M059J (cell line): ENCODE measurements at places on chromosomes 12 and 14. TPM values are rescaled to one million over a fixed set of nuclear protein-coding genes. Genes with fewer than 3 reads are reported as not detected.
A peak's percentile ranks its signal among the peaks of the same experiment; 100 is the strongest.

GRCh38 chr12:115396567-115396966, 712.6 kb upstream of the TBX3 start:
- DNase-seq: no peak

DNA sequence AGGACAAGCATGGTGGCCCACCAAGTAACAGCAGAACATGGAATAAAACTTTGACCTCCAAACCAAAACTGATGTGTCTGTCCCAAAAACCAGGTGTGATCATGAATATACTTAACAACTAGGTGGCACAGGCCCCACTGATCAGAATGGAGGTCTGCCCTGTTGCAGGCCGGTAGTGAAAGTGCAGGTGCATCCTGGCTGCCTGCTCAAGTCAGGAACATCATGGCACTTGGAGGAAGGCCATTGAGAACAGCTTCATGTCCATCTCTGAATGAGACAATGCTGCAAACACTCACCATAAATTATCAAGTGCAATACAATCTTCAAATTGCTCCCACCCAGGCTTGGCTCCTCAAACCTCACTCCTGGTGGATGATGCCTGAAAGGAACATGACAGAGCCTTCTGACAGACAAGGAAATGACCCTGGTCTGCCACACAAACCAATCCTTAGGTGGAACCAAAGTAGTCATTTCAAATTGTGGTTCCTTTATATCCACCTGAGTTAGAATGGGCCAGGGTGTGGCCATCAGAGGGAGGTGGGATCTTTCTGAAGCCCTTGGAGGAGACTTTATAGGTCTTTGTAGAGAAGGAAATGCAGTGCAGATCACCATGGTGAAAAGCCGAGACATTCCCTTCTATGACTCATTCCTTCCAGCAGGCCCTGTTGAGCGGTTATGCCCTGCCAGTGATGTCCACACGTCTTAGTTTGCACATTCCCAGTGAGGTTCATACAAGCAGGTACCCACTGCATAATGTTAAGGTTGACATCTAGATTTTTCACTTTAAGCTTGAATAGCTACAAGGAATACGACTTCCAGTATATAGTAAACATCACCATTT, 36.0 kb downstream of the EGLN3 start:
- peak; percentile 95 for DNase-seq

GRCh38 chr14:64879635-64880220, at the start of gene SPTB:
Gene SPTB, minus strand, starts transcription at chr14:64879907. Its CDS starts 56,813 bp downstream, at chr14:64823094.
- DNase-seq: peak; percentile 10

DNA sequence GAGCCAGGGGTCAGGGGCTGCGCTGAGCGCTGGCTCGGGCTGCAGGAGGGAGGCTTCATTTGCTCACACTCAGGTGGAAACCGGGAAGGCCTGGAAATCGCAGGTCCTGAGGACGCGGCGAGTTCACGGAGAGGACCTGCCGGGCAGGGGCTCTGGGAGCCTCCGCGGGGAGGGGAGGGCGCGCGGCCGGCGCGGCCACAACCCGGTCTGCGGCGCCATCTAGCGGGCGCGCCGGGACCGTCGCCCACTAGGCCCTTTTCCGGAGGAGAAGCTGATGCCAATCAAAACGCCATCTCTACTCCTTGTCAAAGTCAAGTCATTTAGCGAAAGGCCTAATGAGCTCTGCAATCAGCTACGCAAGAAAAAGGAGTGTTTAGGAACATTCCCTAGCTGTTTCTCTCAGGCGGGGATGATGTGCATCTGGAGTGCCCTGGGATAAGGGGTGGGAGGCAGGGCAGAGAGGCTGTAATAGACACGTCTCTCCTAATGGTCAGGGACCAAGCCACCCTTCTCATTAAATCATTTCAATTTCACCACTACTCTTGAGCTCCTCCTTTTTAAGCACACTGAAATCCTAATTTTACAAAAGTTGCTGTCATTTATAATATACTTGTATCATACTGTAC, 885.8 kb upstream of the TMEM132C start:
- DNase-seq: peak; percentile 47

RNASE13 gene
- not detected in 2 replicates for total RNA-seq

TMEM229B gene
- 13.0 and 21.5 TPM in 2 replicates for total RNA-seq

SOX5 gene
- 1.6 and 4.1 TPM in 2 replicates for total RNA-seq

DBX2 gene
- not detected in 2 replicates for total RNA-seq

TMEM119 gene
- 0.05 TPM in 1 of 2 replicates, not detected in the other for total RNA-seq

SOAT2 gene
- total RNA-seq: 0.22 TPM in 1 of 2 replicates, not detected in the other

KCNH3 gene
- total RNA-seq: 0.05 TPM in 1 of 2 replicates, not detected in the other

ESR2 gene
- not detected in 2 replicates for total RNA-seq
